ENCODE measurements at places on chromosomes 2 and 18.

DNA sequence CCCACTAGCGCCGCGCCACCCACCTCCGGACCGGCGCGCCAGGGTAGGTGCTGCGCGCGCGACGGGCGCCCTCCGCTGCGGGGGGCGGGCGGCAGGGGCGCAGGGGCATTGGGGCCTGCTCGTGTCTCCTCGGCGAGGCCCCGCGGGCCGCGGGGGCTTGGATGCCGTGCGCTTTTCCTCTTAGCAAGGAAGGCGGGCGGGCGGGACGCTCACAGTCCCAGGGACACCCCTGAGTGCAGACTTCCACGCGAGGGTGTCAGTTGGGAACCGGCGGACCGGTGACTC is 748 bp downstream of the TWIST2 start:
- no peak for DNase-seq

- DNase-seq, result no peak
These were observed 11.0 kb upstream of the RAB31 start for GRCh38 chr18:9697121-9697520.

DNA sequence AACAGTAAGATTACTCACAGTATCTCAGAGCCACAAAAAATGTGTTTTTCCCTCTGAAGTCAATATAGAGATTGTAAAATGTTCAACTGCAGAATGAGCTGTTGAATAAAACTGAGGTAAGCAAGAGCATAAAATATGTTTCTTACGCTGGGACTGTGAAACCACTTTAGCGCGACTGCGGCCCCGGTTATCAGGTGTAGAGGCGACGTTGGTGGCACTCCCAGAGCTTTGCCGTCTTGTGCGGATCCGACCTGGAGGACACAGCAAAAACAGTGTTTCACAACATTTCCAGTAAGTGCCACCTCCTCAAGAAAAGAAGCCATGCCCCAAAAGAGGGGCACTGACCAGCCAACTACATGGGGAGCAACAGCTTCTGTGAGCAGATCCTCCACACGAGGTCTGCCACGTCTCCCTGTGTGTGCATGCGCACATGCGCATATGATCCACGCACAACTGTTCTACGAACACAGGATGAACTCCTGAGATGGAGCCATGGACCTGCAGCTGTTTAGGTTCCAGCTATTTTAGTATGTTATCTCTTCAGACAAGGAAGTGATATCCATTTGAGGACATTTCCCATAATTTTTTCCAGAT is 100.7 kb upstream of the RNU4ATAC start:
- DNase-seq, result no peak

GRCh38 chr2:160362541-160362940 is 131.1 kb downstream of the RBMS1 start:
- DNase-seq, result no peak

GRCh38 chr18:79950515-79951341 is 725 bp downstream of the SLC66A2 start:
- DNase-seq, result no peak

GRCh38 chr2:25797620-25798488 is 80.4 kb downstream of the ASXL2 start:
- DNase-seq, result no peak

- no peak for DNase-seq
These were observed 142.3 kb downstream of the GULP1 start for GRCh38 chr2:188434018-188434417.

GRCh38 chr2:190088917-190089316 is 26.4 kb upstream of the MSTN start:
- peak; percentile 8 for DNase-seq

DNA sequence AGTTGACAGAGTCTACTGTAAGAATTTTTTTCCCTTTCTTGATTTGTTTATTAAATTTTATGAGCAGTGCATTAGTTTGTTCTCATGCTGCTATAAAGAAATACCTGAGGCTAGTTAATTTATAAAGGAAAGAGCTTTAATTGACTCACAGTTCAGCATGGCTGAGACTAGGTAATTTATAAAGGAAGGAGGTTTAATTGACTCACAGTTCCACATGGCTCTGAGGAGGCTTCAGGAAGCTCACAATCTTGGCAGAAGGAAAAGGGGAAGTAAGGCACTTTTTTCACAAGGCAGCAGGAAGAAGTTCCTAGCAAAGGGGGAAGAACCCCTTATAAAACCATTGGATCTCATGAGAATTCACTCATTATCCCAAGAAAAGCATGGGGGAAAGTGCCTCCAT is 191.4 kb upstream of the VRK2 start:
- DNase-seq, result no peak

- DNase-seq, result no peak
These were observed 27.5 kb upstream of the C18orf32 start for GRCh38 chr18:49514577-49514976.

- DNase-seq, result no peak
These were observed 80.1 kb downstream of the RBM43 start for GRCh38 chr2:151181524-151181923.

- no peak for DNase-seq
These were observed 441.1 kb downstream of the MEIS1 start for GRCh38 chr2:66875941-66876462.

GRCh38 chr2:98086491-98087446 is at the start of gene VWA3B:
VWA3B (plus strand) TSS chr2:98087167; CDS start chr2:98093093, 5,926 bp downstream.
- peak; percentile 3 for DNase-seq

DNA sequence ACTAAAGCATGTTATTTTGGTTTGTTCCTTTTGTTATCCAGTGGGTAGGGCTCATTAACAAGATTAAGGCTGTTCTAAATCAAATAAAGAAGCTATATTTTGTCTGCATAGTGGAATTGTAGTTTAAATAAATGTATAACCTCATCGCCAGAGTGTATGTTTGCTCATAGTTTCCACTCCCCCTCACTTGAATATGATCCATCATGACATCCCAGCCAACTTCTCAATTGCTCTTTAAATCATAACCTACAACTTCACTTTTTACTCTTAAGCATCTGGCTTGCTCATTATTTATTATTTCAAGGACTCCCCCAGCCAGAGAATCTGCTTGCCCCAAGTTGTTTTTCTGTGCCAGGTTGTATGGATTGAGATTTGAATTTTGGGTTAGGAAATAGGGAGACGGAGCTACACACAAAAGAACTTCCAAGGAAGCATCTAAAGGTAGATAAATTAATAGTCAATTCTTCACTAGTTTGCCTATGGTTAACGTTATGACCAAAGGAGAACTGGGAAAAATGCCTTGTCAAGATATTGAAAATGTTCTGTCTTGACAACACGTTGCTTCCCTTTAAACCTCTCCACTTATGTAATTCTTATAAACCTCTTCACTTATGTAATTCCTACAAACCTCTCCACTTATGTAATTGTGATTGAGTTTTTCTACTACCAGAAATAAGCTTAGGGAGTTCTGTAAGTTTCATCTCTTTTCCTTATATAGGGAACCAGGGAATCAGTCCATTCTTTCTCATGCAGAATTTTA is 55.4 kb upstream of the UPP2 start:
- no peak for DNase-seq

- DNase-seq, result no peak
These were observed 533.5 kb downstream of the TNS1 start for GRCh38 chr2:217469203-217469810.

DNA sequence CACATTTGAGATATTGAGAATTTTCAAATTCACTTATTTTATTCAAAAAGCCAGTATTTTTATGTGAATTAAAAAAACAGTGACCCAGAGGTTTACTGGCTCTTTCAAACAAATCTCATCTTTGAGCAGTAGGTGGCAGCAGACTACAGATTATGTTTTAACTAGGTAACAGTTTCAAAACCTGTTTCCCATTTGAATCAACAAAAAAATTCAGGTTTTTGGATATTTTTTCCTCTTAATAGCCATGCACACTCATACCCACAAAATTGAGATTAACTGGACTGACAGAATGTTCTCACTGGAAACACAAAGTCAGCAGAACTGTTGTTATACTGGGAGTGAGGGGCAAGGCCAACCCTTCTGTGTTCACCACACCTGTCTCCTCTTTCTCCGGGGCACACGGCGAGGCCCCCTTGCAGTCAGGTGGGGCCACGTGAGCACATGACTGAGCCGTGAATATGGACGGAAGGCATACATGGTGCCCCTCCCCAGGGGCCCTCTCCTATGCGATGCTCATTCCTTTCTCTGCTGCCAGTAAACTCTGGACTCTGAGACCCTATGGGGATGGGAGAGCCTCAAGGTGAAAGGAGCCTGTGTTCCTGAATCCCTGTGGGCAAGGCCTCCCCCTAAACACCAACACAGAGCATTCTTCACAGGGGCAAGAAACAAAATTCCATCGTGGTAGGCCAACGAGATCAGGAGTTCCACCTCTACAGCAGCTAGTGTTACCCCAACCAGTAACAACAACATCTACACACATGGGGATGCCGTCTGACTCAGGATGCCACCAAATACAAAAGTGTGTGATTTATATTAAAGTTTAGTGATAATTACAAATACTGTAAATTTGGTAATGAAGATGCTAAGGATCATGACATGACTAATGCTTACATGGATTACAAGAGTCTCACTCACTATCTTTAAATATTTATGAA is 80.4 kb downstream of the LPIN2 start:
- DNase-seq, result no peak

DNA sequence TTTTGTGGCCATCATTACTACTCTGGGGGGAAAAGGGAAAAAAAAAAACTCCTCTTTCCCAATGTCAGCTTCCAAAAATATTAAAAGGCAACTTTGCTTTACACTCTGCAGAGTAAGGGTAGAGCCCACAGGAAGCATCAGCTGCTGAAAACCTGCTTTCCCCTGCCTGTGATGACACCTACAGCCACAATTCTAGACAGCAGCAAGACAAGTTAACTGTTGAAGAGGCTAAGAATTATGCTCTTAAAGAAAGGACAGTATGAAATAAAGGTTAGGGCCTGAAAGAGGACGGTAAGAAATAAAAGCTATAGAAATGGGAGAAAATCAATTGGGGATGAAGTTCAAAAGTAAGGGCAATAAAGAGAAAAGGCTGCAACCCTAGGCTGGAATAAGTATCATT is 3.0 kb downstream of the PDE11A start:
- DNase-seq, result no peak

DNA sequence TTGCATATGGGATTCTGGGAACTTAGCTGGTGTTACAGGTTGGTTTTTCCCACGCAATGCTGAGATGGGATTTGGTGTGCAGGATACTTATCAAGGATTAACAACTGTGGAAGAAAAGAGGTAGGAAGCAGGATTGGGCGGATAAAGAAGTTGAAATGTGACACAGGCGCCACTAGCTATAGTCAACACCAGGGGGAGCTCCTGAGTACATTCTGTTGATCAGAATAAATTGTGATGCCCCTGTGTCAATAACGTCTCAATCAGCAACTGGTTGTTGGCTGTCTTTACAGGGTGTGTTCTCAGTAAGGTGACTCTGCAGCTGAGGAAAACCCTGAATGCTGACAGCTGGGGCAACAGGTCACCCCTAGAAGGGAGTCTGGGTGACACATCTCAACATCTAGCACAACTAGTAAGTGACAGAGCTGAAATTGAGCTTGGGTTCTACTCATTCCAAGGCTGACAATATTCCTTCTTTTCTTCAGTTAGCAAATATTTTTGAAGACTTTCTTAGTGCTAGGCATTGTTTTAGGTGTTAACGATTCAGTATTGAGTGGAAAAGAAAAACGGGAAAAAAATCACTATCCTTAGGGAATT is 143.0 kb downstream of the ARL6IP6 start:
- no peak for DNase-seq

DNA sequence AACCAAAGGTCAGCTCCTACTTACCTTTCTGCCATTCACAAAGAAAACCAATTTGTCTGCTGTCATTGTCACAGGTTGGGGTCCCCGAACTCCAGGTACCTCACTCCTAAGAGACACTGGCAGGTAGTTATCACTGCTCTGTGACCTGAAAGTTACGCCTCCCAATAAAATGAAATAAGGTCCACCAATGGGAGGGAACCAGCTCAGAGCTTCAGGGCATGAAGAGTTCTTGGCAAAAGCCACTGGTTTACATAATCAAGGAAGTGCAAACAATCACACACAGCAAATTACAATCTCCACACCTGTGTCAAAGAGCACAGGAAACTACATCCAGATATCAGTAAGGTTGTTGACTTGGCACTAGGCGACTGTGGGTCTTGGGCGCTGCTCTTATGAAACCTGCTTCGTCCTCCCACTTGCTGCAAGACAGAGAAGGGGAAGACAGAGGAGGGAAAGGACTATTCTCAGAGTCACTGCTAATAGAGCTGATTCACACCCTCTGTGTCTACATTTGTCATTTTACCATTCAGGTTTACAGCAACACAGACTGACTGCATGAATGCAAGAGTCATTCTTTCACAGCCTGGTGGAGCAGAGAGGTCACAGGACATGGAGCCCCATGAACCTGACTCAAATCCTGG is at the start of gene XDH:
Gene XDH (minus strand): TSS at position 142 of the 641 bp plus-strand sequence. CDS start 76 bp downstream, at position 66.
- no peak for DNase-seq

DNA sequence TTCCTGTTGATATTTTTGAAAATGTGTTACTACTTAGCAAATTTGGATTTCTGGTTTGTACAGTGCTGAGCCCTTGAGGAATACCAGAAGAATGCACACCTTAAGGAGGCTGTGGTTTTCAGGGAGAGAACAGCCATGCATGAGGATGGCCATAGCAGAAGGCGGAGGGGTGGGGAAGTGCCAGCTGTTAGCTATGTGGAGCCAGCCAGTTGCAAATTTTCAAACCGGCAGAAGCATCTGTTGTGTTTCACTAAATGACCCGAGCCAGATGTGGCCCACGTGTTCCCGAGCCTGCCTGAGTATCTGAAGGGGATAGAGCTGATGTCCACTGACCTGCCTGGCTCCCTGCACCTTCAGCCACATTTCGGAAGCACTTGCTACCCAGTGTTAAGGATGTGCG is 16.4 kb upstream of the RBM44 start:
- no peak for DNase-seq

- no peak for DNase-seq
These were observed 250.9 kb downstream of the FBXO15 start for GRCh38 chr18:73896685-73897084.

DNA sequence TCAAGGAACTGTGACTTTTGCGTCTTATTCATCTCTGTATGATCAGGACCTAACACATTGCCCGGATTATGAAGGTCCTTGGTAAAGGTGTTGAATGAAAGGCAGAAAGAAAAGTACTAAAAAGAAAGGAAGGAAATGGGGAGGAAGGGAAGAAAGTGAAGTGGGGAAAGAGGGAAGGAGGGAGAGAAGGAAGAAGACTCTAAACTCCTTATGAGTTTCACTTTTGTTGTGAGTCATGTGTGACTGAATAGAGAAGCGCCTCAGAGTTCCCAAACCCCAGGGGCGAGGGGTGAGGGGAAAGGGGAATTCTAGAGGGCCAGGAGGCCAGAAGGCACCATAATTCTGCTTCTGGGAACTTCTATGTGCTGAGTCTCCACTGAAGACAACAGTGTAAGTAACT is 30.9 kb upstream of the OSBPL6 start:
- no peak for DNase-seq
